ENCODE measurements at places on chromosomes 13 and 19.

DNA sequence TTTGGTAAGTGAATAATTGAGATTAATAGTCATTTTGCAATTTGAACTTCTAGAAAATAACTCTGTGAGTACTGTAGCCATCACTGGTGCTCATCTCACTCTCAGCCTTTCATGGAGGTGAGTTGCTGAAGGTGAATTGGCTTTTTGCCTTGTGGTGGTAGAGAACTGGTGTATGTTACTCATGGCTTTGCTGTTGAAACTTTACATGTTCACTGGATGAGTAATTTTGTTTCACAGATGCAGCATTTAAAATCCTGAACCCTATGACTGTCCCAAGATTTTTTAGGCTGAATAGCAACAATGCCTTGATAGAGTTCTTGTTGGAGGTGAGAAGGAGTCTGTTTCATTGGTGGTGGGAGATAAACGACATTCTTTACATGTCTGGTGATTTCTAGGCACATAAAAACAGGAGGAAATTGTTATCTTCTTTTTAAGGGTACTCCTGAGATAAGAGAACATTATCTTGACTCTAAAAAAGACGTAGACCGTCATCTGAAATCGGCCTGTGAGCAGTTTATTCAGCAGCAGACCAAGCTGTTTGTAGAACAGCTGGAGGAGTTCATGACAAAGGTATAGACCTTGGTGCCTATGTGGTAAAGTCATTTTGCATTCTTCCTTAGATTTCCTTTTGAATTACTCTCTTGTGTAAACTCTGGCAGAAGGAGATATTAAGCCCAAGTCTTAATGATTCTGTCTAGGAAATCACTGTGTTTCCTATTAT is 53.9 kb downstream of the COG3 start:
- DNase-seq: no peak

DNA sequence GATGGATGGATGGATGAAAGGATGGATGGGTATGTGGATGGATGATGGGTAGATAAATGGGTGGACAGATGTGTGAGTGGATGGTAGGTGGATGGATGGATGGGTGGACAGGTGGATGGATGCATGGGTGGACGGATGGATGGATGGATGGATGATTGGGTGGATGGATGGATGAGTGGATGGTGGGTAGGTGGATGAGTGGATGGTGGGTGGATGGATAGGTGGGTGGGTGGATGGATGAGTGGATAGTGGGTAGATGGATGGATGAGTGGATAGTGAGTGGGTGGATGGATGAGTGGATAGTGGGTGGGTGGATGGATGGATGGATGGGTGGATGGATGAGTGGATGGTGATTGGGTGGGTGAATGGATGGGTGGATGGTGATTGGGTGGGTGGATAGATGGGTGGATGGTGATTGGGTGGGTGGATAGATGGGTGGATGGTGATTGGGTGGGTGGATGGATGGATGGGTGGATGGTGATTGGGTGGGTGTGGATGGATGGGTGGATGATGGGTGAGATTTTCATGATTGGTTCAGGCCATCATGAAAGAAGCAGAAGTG is 4.5 kb upstream of the RAX2 start:
- no peak for DNase-seq

DNA sequence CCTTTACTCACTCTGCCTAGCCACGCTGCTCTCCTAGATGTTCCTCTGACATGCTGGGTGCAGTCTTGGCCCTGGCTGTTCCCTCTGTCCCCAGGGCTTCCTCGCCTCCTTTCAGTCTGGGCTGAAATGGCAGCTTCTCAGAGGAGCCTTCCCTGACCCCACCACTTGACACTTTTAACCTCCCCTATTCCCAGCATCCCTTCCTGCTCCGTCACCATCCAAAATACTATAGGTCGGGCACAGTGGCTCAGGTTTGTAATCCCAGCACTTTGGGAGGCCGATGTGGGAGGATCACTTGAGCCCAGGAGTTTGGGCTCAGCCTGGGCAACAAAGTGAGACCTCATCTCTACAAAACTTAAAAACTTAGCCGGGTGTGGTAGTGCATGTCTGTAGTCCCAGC is 2.6 kb downstream of the FAM187B start:
- DNase-seq: no peak

- DNase-seq: no peak
Measured at GRCh38 chr13:37383856-37384370, 214.7 kb downstream of the POSTN start.

- no peak for DNase-seq
Measured at GRCh38 chr19:13228561-13228960, 78.3 kb downstream of the IER2 start.

- DNase-seq: no peak
Measured at GRCh38 chr19:35076026-35076370, 34.5 kb downstream of the HPN start.

- no peak for DNase-seq
Measured at GRCh38 chr13:50162567-50162966, 147.3 kb downstream of the KCNRG start.

- DNase-seq: no peak
Measured at GRCh38 chr13:42645717-42646116, 71.8 kb downstream of the TNFSF11 start.

GRCh38 chr19:41541990-41542584 is 33.9 kb upstream of the CEACAM21 start:
- no peak for DNase-seq

Data from RCC 7860 (cell line).